T-helper 22 cell (primary cell): ENCODE measurements at places on chromosomes 4 and X.
A peak's percentile ranks its signal among the peaks of the same experiment; 100 is the strongest.

- peak; percentile 52 for DNase-seq
Observed at GRCh38 chr4:7828011-7828720, 111.5 kb downstream of the AFAP1 start.

DNA sequence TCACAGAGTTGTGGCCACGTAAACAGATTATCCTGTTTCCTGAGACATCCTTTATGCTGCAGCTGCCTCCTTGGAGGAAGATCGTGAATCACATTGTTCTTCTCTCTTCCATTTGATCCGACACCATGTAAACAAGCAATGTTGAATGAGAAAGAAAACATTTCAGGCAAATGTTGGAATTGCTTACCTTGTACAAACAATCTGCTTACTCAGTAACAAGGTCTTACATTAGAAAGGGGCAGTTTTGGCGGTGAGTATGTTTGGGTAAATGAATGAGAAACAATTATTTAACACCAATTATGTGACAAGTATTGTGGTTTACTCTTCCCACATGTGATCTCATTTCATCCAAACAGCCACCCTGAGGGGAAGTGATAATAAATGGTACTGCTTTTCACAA, 637.8 kb downstream of the RAB28 start:
- no peak for DNase-seq

GRCh38 chr4:41512596-41512995, 25.4 kb upstream of the LIMCH1 start:
- no peak for DNase-seq

DNA sequence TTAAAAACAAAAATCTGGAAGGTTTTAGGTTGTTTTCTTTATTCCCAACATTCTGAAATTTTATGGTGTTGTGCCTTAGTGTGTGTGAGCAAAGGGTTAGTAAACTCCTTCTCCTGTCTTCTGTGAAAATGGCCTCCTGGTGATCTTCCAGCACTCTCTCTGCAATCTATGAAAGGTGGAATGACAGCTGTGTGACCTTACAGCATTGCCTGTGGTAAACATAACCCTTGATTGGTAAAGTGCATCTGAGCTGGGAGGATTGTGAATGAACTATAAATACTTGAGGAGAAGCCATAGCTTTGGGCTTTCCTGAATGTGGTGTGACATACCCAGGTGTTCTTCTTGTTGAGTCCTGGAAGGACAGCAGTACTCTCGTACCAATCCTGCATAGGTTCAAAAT, 10.0 kb downstream of the ART3 start:
- DNase-seq, result no peak

DNA sequence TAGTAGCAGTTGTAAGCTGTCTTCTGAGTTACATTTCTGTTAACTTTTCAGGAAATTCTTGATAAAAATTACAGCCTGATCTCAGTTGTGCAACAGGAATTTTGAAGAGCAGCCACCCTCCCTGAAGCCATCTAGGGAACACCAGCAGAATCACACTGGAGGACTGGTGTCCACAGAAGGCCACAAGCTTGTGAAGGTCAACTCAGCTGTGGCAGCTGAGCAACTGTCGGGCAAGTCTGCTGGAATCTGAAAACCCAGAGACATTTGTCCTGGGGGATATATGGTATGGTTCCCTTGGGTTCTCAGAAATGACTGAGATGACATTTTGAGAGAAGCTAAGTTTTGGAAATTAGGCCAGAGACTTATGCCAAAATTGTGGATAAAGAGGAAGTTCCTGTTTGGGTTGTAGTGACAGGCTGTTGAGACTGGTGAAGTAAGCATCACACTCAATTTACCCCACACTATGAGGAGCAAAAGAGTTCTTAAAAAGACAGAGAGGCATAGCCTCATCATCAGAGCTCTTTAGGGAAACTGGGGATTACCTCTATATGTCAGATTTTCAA, 78.1 kb upstream of the TNIP3 start:
- DNase-seq, result no peak

DNA sequence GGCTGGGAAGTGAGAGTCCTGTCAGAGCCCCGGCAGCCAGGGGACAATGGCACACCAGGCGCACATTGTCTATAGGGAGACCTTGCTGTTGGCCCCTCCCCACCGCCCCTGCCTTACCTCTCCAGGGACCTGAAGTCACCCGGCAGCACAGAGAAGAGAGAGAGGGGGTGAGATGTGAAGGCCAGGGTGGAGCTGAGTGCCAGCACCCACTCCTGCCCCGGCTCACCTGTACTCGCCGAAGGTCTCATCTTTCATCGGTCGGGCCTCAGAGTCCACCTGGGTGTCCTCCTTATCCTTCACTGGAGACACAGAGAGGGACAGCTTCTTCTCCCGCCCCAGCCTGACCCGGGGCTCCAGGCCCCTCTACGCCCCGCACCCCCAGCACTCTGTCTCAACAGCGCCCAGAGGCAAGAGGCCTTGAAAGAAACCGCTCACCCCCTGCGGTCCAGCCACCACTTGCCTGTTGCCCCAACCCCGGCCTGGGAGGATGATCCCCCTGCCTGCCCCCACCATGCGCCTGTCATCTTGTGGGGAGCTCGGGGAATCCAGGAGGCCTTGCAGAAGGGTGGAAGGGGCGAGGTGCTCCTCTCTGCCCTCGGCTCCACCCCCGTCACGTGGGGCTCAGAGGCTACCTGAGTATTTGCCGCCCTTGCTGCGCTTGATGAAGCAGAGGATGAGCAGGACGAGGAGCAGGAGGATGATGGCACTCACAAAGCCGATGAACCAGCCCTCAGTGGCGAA, 22.6 kb downstream of the L1CAM start:
- no peak for DNase-seq

GRCh38 chr4:8069102-8069752, 89.4 kb downstream of the ABLIM2 start:
- no peak for DNase-seq

DNA sequence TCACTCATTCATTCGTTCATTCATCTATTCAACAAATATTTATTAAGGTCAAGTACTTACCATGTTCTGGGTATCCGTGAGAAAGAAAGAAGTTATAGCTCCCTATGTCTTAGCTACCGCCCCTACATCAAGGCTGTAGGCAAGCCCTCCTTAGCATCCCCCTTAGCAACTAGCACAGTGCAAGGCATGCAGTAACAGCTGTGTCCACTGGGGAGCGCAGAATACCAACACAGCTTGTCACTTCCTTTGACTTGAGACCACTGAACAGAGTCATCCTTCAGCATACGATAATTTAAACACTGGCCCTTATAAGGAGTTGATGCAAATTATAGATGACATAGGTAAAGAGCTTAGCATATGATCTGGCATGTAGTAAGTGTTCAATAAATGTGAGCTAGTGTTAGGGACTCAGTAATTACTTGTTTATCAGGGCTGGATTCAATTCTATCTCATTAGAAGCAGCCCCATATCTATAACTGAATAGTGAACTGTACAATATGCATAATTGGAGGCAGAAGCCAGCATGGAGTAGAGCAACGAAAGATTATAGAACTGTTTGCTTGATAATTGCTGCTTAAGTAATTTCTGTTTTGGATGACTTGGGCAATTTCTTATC, 8.7 kb downstream of the KIAA1210 start:
- DNase-seq, result no peak

DNA sequence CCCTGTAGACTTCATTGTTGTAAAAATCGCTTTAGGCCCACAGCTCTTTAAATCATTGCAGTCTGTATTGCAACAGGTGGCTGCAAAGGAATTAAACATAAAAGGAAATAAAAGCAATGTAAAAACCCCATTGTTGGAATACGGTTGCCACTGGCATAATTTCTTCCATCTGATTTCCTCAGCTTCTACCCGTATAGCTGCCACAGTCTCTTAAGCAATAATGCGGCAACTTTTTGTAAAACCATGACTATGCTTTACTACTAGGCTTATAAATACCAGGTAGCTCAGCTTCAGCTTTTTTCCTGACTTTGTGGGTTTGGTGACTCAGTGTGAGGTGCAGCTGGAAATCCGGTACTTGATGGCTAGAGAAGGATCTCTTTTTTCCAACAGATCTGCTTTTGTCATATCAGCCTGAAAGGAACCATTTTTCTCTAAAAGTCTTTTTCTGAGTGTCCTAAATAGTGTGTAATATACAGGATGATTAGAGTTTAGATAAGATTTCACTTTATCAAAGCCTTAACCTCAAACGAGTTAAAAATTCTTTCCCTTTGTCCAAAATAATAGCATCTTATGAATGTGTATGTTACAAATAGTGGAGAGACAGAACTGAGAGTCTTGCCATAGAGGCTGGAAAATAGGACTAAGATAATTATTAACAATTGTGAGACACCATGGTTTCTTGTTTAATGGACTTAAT, 268.0 kb downstream of the ADGRL3 start:
- DNase-seq, result no peak

GRCh38 chr4:68717999-68718398, 47.5 kb upstream of the UGT2B15 start:
- DNase-seq, result no peak

DNA sequence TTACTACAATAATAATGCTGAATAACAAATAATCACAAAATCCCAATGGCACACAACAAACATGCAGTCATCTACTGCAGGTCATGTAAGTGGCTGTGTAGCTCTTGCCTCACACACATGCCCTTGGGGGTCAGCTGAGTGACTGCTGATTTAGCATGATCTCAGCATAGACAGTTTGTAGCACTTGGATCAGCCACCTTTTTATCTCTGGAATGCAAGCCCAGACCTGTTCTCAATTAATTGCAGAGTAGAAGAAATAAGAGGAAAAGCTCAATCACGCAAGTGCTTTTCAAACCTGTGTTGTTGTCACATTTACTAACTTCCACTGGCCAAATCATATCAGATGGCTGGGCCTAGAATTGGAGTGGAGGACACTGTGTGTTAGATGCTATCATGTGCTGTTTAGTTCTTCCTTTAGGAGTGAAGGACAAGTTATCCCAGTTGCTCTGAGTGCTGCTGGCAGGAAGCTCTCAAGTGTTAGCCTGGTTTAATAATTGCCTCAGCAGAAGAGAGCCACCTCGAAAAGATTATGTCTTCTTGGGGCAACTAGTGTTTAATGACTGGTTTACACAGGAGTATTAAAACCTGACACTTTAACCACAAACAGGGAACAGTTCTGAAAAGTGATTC, 128.3 kb upstream of the EPHA5 start:
- DNase-seq, result no peak

GRCh38 chr4:141705747-141706377, 69.5 kb downstream of the IL15 start:
- DNase-seq, result no peak

DNA sequence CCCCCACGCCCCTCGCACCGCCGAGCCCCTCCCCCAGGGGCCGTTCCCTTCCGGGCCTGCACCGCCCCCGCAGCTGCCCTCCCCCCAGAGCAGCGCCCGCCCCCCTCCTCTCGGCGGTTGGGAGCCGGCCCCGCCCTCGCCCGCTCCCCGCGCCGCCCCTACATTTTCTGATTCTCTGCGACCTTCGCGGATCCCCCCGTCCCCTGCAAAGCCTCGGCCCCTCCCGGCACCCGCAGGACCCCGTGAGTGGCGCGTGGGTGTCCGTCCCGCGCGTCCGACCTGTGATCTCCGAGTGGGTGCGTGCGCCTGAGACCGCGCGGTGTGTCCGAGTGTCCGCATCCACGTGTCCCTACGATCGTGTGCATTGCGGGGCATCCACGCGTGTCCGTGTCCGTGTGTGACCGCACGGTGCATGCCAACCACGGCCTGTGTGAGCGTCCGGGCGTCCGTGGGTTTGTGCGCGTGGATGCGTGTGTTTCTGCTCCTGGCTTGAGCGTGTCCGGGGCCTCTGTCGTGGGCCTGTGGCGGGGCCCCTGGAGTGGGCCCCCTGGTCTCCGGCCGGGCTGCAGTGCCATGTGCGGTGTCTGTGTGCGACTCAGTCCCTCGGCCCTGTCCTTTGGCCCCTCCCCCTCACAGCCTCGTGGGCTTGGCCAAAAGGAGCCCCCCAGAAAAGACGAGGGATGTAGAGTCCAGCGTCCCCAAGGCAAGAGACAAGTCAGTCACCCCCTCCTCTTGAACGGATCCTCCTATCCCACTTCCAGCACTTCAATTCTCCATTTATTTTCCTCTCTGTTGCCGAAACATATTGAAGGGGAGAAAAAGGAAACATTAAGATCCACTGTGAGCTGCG, 8.8 kb upstream of the NKX1-1 start:
- DNase-seq, result no peak

- DNase-seq, result no peak
Observed at GRCh38 chr4:183834252-183834651, 70.9 kb upstream of the STOX2 start.

DNA sequence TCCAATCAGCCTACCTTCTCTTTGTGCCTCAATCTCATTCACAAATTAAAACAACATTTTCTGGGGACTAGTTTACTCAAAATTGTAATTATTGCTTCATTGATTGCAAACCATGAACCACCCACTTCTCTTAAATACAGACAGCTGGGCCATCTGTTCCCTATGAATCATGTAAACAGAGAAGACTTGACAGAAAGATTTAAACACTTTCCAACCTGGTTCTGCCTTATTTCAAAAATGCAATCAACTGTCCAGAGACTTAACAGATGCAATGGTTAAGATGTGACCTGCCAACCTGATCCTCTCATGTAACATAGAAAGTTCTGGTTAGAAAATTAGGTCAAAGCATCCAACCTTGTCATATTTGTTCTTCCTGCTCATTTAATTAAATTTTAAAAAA, 20.8 kb upstream of the SERTM2 start:
- DNase-seq, result no peak

- DNase-seq, result no peak
Observed at GRCh38 chrX:105820247-105820646, 2.1 kb upstream of the NRK start.

GRCh38 chrX:39426101-39426500, 624.8 kb downstream of the MID1IP1 start:
- DNase-seq, result no peak

- no peak for DNase-seq
Observed at GRCh38 chr4:113835005-113835404, 73.5 kb upstream of the CAMK2D start.

GRCh38 chr4:110270492-110271197, 72.2 kb upstream of the ELOVL6 start:
- no peak for DNase-seq

DNA sequence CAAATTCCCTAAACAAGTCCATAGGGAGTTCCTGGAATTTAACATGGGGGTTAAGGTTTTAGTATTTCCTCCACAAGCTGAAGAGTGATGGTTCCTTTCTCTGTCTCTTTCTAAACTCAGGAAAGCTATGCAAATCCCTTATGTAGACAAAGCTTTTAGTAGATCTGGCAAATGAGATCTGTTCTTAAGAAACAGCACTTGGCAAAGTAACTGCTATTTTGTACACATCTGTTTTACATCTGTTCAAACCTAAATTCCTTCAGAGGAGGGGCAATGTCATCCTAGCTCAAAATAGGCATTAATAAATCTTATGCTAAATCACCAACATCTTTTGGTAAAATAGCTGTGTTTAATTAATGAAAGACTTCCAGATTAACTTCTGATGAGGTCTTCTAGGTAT, 137.8 kb upstream of the TBC1D9 start:
- DNase-seq, result no peak

DNA sequence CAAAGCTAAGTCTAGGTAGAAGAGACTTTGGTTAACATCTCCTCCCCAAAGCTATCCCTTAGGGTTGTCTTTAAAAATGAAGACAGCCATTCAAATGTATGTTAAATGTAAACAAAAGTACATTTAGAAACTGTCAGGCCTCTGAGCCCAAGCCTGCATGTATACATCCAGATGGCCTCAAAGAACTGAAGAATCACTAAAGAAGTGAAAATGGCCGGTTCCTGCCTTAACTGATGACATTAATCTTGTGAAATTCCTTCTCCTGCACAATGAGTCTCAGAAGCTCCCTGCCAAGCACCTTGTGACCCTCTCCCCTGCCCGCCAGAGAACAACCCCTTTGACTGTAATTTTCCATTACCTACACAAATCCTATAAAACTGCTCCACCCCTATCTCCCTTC, 377.9 kb downstream of the FAM133A start:
- no peak for DNase-seq
